ENCODE measurements at places on chromosomes 3 and 15.

DNA sequence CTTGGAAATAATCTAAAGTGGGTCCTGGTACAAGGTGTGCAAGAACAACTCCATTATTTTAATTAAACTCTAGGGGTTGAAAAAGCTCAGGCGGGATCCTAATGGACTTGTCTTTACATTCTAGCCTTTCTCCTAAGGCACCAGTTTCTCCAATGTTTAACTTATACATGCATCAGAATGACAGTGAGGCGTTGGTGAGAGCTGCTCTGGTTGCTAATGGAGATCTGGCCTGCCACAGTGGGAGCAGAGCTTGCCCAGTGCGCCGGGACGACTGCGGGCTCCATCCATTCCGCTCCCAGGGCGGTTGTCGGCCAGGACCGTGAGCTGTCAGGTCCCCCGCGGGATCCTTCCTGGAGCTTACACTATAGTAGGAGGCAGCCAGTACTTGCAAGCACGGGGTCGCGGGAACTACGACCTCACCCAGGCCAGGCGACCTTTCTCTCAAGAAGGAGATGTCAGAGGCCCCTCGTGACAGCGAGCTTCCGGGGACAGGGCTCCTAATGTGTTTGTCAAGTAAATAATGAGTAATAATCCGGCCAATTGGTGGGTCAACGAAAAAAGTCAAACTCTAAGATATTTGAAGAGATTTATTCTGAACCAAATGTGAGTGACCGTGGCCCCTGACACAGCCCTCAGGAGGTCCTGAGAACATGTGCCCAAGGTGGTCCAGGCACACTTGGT, 991 bp upstream of the HIGD1A start:
- no peak for DNase-seq

- no peak for DNase-seq
These were observed 248.4 kb downstream of the CPNE4 start for GRCh38 chr3:131786386-131786785.

DNA sequence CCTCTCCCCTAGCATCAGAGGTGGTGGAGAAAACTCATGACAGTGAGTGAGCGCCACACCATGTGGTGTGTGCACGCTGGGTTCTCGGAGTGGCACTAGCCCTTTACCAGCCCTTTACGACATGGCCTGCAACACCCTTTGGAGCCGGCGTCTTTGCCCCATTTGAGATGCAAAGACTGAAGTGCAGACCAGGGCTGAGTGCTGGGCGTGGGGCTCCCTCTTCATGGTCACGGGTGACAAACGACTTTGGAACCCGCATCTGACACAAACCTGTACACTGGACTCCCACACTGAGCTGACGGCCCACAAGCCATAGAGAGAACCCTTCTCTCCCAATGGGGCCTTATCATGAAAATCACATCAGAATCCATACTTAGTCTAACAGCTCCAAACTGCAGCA, 76.8 kb upstream of the ALDH1L1 start:
- DNase-seq = no peak

- peak; percentile 62 for DNase-seq
These were observed 695 bp downstream of the GMPS start for GRCh38 chr3:155870945-155871745.

DNA sequence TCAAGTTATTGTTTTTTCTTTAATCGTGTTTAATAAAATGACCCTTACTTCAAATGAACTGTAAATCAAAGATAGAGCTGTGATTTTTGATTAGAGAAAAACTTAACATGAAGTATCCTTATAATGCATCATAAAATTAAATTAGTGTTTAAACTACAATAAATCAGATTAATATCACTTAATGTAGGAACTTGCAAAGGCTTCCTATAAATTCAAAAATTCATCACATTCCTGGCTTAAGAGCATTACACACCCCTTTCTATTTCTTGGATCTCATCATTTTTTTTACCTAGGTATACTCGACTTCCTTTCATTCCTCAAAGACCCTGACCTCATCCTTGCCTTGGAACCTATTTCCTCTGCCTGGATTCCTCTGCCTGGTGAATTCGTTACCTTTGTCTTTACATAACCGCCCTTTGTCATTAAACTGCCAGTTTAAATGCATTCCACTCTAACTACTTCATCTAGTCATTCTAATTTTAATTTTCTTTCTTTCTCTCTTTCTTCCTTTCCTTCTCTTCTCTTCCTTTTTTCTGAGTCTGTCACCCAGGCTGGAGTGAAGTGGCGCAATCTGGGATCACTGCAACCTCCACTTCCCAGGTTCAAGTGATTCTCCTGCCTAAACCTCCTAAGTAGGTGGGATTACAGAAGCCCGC, 1244.5 kb downstream of the OTOL1 start:
- no peak for DNase-seq

DNA sequence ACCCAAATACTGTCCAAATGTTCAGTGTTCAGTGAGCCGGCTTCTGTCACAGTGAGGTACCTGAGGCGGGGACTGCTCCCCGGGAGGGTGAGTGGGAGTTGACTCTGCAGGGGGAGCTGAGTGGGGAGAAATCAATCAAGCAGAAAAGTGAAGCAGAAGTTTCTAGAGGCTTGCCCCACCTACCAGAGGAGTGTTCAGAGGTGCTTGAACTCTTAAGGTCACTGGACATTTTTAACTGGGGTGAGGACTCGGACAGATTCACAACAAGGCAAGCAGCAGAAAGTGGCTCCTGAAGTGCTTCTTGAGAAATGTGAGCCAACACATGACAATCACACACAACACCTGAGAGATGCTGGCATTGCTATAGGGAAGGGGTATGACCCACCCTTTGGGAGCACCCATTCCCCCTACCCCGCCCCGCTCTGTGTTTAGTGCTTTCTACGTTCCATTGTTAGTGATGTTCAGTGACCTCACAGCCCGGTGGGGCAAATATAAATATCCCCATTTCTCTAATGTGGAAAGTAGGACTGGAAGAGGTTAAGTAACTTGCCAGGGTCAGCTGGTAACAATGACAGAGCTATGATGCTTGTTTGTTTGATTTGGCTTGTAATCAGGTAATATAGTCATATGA, 48.6 kb upstream of the AKAP13 start:
- no peak for DNase-seq

GRCh38 chr3:138593488-138594149, 441 bp downstream of the CEP70 start:
- no peak for DNase-seq

DNA sequence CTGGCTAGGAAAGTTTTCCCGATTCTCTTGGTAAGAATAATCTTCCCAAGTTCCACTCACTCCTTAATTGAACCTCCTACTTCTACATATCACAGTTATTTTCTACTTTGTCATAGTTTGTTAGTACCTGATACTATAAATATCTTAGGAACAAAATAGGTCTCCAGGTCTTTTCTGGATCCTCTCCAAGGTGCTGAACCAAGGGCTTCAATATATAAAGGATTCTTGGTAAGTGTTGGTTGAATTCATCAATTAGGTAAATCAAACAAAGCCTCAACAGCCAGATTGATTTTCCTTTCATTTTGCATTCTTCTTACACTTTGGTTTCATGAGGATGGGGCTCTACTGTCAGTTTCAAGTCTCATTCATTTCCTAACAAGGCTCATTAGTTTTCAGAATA, 27.6 kb upstream of the RTP4 start:
- DNase-seq = no peak

DNA sequence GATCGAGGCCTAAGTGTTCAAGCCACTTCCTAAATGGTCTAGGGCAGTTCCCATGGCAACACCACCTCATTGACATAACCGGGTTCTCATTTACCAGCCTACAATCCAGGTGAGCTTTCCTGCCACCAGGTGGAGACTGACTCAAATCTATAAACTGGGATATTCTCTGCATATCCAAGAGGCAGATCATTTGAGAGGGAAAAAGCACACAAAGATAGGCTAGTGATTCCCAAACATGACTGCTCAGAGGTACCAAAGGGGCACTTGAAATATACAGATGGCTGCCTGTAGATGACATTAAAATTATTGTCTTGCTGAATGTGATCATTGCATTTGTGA, 141.3 kb upstream of the PROK2 start:
- DNase-seq = no peak

GRCh38 chr3:47097864-47098263, 66.0 kb downstream of the SETD2 start:
- DNase-seq = no peak

DNA sequence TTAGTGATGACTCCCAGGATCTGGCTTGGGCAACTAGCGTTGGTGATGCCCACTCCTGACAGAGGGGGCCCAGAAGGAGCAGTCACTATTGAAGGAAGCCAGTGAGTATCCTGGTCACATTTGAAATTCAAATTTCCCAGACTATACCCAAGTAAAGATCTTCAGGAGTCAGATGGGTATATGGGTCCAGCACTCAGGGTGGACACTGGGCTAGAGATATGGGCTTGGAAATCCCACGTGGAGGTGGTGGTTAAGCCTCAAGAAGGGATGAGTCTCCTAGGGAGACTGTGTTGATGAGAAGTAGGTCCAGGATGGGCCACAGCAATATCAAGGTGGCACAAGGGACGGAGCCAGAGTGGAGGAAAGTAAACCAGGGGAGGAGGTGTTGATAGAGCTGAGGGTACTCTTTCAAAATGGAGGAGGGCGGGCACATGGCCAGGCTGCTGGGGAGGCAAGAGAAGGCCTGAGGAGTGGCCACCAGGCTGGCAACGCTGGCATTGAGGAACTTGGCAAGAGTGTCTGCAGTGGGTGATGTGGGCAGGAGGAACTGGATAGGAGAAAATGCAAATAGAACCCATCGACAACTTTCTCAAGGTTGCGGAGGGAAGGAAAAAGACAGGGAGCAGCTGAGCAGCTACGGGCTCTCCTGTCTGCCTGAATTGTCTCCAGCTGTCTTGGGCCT, 3.7 kb upstream of the SLCO2A1 start:
- no peak for DNase-seq

GRCh38 chr15:93060336-93061248, 28.4 kb downstream of the RGMA start:
- no peak for DNase-seq

- DNase-seq = no peak
These were observed 123.3 kb upstream of the GRM7 start for GRCh38 chr3:6737630-6738029.

DNA sequence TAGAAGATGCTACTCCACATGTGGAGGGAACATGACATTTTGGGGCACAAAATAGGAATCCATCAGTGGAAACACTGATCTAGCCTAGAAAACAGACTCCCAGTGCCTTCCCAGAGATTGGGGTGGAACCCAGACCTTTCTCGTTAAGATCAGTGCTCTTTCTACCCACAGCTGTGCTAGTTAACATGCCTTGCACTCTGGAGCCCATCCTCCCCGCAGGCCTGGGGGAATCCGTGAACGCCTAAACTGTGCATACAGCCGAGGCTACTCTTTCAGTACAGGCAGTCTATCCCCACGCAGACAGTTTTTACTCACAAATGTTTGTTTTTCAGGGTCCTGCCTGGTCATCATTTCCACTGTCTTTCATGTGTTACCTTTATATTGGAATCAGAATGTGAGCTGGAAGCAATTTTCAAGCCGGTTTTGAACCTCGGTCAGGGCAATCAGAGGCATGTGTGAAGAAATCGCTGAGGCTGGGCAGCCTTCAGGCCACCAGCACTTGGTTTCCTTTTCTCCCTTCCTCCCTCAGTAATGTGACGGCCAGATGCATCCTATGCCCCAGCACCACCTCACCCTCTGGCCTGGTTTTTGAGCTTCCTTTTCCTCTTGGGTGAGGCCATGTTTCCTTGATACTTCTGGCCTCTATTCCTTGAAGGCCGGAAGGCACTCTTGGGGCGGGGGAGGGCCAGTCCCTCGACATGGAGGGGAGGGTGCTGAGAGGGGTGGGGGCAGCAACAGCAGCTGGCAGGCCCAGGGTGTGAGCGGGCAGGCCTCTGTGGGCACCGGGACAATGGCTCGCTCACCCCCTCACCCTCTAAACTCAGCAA, 123.6 kb upstream of the GALNT15 start:
- DNase-seq = no peak

- DNase-seq = no peak
These were observed 221.0 kb upstream of the IGF1R start for GRCh38 chr15:98427321-98427720.

DNA sequence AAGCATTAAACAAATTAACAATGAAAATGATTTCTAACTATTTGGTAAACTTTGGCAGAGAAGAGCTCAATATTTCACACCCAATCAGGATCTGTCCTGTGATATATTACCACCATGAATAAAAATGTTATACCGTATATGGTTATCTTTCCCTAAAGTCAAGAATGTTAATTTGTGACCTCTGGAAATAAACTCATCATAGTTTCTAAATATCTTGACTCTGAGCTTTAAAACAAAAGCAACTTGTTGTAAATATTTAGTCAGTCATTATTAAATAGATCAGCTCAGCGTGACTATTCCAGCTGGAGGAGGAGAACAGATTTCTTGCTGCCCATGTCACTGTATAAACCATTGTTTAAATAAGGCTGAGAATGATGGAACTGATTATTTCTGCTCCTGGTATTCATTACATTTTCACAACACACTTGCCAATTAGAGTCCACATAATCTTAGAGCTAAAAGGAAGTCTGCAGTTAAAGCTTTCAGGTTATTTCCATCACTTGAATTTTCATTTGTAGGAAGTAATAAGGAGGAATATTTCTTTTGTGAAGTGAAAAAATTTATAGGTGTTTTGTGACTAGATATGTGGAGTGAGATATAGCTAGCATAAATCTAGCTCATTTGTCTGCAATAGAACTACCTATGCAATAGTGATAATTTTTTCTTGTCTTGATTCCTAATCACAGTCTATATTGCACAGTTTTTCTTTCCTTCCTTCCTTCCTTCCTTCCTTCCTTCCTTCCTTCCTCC, 106.5 kb upstream of the P2RY1 start:
- DNase-seq = no peak

DNA sequence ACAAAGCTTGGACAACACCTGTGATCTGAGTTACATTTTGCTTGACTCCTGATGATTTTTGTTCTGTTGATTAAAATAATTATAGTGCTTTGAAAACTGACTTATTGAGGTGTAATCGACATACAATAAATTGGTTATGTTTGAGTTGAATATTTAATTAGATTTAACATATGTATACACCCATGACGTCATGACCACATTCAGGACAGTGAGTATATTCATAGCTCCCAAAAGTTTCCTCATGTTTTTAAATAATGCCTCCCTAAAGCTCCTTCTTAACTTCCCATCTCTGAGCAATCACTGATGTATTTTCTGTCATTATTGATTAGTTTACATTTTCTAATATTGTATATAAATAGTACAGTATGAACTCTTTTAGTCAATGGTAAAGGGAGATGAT, 801.2 kb downstream of the PDCD6IP start:
- no peak for DNase-seq

- no peak for DNase-seq
These were observed 35.5 kb downstream of the NR2F2 start for GRCh38 chr15:96365781-96366525.

GRCh38 chr3:62145086-62145757, 228.1 kb downstream of the FEZF2 start:
- DNase-seq = no peak

DNA sequence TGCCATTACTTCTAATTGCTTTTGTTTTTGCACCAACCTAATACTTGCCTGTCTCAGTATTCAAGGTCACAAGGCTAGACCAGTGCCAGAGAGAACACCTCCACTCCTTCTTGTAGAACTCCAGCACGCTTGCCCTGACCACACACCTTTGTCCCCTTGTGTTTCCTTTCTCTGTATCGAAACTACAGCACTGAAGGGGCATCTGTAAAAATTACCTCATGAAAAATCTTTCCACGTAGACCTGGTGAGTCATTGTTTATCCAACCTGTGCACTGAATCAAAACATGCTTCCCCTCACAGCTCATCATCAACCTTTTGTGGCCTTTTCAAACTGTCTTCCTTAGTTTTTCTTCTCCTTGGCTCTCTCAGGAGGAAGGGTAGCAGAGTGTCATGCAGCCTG, 259.5 kb downstream of the THRB start:
- DNase-seq = no peak
